Brain pericyte (primary cell): ENCODE measurements at places on chromosomes 1 and 21.

GRCh38 chr1:72759486-72759885 lies 477.1 kb upstream of the NEGR1 start:
- no peak for DNase-seq

GRCh38 chr21:36134803-36135390 lies at the start of gene CBR3:
TSS of gene CBR3 (plus strand) at chr21:36135079. CDS start at chr21:36135193, 114 bp downstream.
- DNase-seq = no peak

GRCh38 chr1:208988811-208989222 lies 594.7 kb upstream of the CAMK1G start:
- DNase-seq = no peak

DNA sequence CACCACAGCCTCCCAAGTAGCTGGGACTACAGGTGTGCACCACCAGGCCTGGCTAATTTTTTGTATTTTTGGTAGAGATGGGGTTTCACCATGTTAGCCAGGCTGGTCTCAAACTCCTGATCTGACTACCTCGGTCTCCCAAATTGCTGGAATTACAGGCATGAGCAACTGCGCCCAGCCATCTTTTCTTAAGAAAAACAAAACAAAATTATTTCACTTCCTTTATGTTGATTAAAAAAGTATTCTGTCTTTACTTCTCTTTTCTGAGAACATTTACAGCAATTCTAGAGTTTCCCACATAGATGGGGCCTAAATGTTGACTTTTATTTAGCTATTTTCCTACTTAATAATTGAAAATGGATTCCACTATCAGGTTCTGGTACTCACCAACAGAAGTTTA lies 17.3 kb upstream of the TMEM183A start:
- no peak for DNase-seq

DNA sequence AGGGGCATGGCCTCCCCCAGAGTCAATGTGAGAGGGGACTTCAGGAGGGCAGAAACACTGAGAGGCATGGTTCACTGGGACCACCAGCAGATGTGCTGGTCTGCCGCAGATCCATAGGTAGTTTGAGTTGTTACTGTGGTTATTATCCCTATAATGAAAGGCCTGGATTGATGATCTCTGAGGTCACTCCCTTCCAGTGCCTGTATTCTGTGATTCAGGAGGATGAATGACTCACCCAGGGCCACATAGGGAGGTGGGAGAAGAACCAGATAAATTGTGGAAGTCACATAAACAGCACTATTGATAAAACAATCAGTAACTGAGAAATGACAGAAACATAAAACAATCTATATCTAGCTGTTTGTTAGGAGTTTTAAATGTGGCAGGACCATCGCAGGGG lies 22.7 kb upstream of the ACTL8 start:
- no peak for DNase-seq

- no peak for DNase-seq
These were observed 17.2 kb upstream of the SLC25A44 start for GRCh38 chr1:156176610-156177210.

GRCh38 chr1:99017655-99018054 lies 13.0 kb upstream of the PLPPR5 start:
- DNase-seq = no peak

GRCh38 chr1:95035536-95035935 lies 37.2 kb downstream of the ALG14 start:
- DNase-seq = no peak

- no peak for DNase-seq
These were observed 15.1 kb upstream of the B3GALT5 start for GRCh38 chr21:39597595-39597994.

GRCh38 chr1:245671349-245671748 lies 516.6 kb downstream of the KIF26B start:
- DNase-seq = no peak

- no peak for DNase-seq
These were observed 116.4 kb downstream of the TBX19 start for GRCh38 chr1:168396940-168397684.

DNA sequence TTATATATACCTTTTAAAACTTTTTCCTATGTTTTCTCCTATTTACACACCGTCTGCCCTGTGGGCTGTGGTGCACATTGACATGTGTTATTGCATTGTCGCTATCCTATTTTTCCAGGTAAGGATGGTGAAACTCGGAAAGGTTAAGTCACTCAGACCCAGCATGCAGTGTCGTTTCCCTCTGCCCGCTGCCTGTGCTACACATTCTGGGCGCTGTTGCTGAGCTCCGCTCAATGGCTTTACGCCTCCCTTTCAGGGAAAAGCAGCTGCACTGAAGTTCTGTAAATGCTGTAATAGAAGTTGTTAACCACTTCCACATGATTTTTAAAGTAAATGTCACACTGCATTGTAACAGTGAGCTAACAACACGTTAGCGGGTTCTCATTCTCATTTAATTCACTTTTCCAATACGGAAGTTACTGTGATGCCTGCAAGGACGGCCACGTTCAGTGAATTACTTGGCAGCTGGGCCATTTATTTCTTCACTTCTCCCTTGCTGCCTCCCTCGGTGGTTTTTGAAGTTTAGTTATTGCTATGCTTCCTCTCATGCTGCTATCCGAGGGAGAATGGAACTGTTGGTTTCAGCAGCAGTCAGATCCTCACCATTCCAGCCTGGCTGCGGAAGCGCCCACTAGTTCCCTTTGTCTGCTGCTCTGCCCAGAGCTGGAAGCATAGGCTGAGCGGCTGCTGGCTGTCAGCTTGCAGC lies 288.7 kb downstream of the SPATA17 start:
- DNase-seq = no peak
